ENCODE measurements at places on chromosomes 7 and 10. TPM values are rescaled to one million over a fixed set of nuclear protein-coding genes. Genes with fewer than 3 reads are reported as not detected.

- no peak overlapping the region for H3K27ac ChIP-seq
- no peak overlapping the region for H3K4me3 ChIP-seq
- H3K27me3 ChIP-seq = peaks cover 29% of the 10 kb centered on the region
- peaks cover 3% of the 10 kb centered on the region for H3K4me1 ChIP-seq
Measured at GRCh38 chr10:15364001-15364400, 7.1 kb downstream of the FAM171A1 start.

GRCh38 chr7:139362302-139362701 lies 2.6 kb downstream of the LUC7L2 start:
- DNase-seq = no peak
- no peaks in the 10 kb centered on the region for H3K27me3 ChIP-seq
- H3K4me1 ChIP-seq = peaks cover 46% of the 10 kb centered on the region
- peaks cover 52% of the 10 kb centered on the region for H3K36me3 ChIP-seq
- peak overlapping the region; percentile 78 for H3K27ac ChIP-seq

DNA sequence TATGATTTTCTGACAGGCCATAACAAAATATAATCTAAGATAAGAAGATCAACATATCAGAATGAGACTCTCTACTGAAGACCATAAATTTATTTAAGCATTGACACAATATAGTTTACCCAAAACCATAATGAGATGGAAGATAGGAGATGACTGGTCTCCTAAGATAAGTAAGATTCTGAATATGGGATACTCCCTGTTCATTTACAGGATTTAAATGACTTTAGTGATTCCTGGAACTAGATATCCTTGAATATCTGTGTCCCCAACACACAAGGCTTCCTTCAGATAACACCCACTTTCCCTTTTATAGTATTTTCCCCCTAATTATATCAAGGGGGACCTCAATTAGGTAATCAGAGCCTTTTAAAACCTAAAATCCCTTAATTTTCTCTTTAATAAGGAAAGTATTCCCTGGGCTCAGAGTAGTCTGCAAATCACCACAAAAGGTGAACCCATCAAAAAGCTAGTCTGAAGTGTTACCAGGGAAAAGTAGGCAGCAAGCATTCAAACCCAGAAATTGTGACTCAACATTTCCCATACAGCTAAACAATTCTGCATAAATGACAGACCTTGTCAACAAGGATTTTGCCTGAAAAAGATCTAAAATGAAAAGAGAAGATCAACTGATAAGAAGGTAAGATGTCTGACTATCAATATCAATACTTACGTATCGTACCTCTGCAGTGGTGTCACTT lies 99.9 kb downstream of the CNOT4 start:
- H3K36me3 ChIP-seq = peaks cover 19% of the 10 kb centered on the region
- peaks cover 5% of the 10 kb centered on the region for H3K4me1 ChIP-seq
- H3K27ac ChIP-seq = no peak overlapping the region
- no peak overlapping the region for H3K4me3 ChIP-seq

Gene EPHA1
- total RNA-seq = 2.8 TPM

DNA sequence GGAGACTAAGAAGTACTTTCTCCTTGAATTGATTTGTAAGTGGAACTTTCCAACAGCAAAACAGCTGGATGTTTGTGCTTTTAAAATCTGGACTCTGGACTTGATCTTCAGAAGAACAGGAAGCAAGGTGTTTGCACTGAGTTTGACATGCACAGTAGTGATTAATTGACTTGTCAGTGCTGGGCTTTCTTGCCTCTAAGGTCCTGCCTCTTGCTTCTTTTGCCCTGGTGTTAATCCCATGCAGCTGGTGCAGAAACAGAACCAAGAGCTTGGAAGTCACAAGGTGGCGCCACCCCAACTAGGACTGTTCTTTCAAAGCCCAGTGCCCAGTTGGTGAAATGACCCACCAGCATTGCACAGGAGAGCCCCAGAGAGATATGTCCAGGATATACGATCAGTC lies 66.8 kb upstream of the SEPHS1 start:
- no peaks in the 10 kb centered on the region for H3K4me1 ChIP-seq
- peak; percentile 4 for DNase-seq
- no peaks in the 10 kb centered on the region for H3K36me3 ChIP-seq
- H3K4me3 ChIP-seq = no peak overlapping the region

- no peak overlapping the region for H3K4me3 ChIP-seq
- no peak for DNase-seq
- H3K36me3 ChIP-seq = no peaks in the 10 kb centered on the region
- no peaks in the 10 kb centered on the region for H3K4me1 ChIP-seq
- H3K27me3 ChIP-seq = no peaks in the 10 kb centered on the region
Measured at GRCh38 chr7:141275350-141275749, 201.5 kb downstream of the TMEM178B start.

GRCh38 chr7:137985897-137986251 lies 16.0 kb downstream of the CREB3L2 start:
- no peaks in the 10 kb centered on the region for H3K4me1 ChIP-seq
- DNase-seq = no peak
- H3K27me3 ChIP-seq = no peaks in the 10 kb centered on the region
- no peak overlapping the region for H3K27ac ChIP-seq

DNA sequence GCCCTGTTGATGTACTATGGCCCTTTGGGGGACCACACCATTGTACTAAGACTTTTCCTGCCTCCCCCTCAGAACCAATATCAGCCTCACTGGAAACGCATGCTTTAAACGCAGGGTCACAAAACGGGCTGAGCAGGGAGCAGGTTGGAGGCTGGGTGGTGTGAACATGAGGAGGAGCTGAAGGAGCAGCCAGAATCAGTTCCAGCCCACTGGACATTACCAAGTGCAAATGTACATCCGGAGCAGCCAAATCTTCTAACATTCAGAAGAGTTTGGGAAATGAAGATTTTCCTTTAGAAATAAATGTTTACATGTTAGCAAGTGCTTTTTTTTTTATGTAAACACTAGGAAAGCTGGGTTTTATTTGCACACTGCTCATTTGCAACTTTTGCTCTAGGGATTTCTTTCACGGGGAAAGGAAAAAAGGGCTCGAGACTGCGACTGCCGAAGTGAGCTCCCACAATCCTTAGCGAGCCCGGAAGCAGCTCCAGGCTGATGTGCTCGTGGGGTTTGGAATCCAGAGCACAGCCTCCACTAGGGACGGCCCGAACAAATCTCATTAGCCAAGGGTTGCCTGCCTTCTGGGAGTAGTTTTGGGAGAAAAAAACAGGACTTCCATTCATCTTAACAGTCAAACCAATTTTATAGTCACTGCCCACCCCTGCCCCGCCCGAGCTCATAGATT lies 108.0 kb upstream of the YAE1 start:
- no peak overlapping the region for H3K4me3 ChIP-seq
- no peak for DNase-seq
- H3K27me3 ChIP-seq = peaks cover 1% of the 10 kb centered on the region
- H3K27ac ChIP-seq = no peak overlapping the region

GRCh38 chr7:149855361-149856305 lies 17.5 kb downstream of the ZNF862 start:
- H3K27ac ChIP-seq = peak overlapping the region; percentile 68
- H3K27me3 ChIP-seq = no peaks in the 10 kb centered on the region
- H3K4me1 ChIP-seq = peaks cover 45% of the 10 kb centered on the region
- no peak for DNase-seq
- peak overlapping the region; percentile 11 for H3K4me3 ChIP-seq

DNA sequence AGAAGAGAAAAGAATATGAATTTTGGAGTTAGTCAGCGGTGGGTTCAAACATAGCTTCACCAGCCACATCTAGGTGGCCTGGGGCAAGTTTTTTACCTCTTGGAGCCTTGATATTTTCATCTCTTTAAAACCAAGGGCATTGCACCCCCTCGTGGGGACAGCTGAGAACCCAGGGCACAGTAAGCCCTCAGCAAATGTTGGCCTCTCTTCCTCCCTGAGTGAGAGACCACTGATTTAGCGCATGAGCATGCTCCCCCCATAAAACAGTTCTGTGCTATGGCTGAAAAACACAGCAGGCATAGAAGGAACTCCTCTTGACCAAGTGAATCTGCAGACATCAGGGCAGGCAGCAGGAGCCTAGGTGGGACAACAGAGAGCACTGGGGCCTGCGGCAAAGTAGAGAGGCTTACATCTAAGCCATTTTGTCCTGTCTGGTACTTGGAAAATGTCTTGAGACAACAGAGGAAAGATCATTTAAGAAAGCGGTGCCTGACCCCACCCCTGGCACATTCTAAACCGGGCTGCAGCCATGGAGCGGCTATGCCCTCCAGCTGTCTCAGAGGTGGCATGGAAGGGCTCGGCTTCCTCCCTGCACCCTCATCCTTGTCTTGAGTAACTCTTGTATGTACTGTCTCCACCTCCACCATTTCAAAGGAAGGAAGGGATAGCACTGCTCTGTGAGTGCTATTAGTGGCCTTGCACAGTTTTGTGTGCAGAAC lies 94.7 kb downstream of the ARHGAP22 start:
- no peak overlapping the region for H3K27ac ChIP-seq
- peaks cover 1% of the 10 kb centered on the region for H3K27me3 ChIP-seq
- no peak overlapping the region for H3K4me3 ChIP-seq
- no peaks in the 10 kb centered on the region for H3K4me1 ChIP-seq
- H3K36me3 ChIP-seq = no peaks in the 10 kb centered on the region
- DNase-seq = peak; percentile 42

- peaks cover 7% of the 10 kb centered on the region for H3K36me3 ChIP-seq
- no peaks in the 10 kb centered on the region for H3K27me3 ChIP-seq
- no peak overlapping the region for H3K27ac ChIP-seq
Measured at GRCh38 chr10:92571649-92572048, 2.2 kb downstream of the IDE start.

DNA sequence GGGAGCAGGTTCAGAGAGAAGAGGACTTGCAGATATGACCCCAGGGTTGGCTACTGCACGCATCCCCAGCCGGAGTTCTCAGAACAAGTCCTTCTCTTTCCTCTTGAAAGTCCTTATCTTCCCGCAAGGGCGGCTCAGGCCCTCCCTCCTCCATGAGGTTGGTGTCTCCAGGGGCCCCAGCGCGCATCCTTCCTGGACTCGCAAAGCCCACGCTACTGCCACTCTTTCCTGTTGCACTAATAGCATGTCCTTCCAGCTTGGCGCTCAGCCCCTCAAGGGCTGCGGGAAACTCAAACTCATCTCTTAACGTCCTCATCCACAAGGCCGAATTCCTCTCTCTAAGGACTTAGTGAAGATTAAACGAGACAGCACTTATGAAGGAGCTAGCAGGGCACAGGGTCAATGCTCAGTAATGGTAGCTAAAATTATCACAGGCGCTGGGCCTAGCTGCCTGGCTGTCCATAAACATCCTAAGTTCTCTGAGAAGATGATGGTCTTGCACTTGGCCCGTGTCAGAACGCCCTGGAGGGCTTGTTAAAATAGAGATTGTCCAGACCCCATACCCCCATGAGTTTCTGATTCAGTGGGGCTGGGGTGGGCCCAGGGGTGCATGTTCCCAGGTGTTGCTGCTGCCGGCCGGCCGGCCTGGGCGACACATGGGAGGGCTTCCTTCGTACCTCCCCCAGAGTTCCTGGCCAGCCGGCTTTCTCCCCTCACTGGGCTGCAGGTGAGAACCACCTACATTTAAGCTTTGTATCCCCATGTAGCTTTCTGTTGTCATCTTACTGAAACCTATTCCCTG lies 261.4 kb downstream of the COBL start:
- H3K4me3 ChIP-seq = no peak overlapping the region
- no peak for DNase-seq
- no peak overlapping the region for H3K27ac ChIP-seq
- peaks cover 2% of the 10 kb centered on the region for H3K27me3 ChIP-seq

GRCh38 chr7:10773430-10773829 lies 200.2 kb upstream of the PHF14 start:
- no peak for DNase-seq
- H3K36me3 ChIP-seq = no peaks in the 10 kb centered on the region
- no peaks in the 10 kb centered on the region for H3K27me3 ChIP-seq
- H3K4me3 ChIP-seq = no peak overlapping the region
- H3K27ac ChIP-seq = no peak overlapping the region

DNA sequence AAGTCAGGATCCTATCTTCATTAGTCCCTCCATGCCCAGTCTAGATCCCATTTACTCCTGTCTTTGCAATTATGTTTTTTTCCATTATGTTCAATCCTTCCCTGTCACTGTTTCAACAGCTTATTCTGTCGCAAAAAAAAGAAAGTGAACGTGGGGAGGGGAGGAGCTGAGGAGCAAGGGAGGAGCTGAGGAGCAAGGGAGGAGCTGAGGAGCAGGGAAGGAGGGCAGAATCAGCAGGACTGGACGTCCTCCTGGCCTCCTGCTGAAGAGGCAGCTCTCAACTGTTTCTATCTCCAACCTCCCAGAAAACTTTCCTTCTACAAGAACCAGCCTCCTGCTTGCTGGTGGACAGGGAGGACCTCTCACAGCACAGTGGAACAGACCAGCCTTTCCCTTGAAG lies 26.0 kb downstream of the LARP4B start:
- peaks cover 35% of the 10 kb centered on the region for H3K36me3 ChIP-seq
- H3K4me1 ChIP-seq = peaks cover 43% of the 10 kb centered on the region
- no peak for DNase-seq
- no peak overlapping the region for H3K27ac ChIP-seq
- no peak overlapping the region for H3K4me3 ChIP-seq

- H3K36me3 ChIP-seq = no peaks in the 10 kb centered on the region
- H3K27ac ChIP-seq = no peak overlapping the region
- H3K4me3 ChIP-seq = no peak overlapping the region
- H3K27me3 ChIP-seq = no peaks in the 10 kb centered on the region
Measured at GRCh38 chr10:34565934-34566333, 249.2 kb downstream of the PARD3 start.

DNA sequence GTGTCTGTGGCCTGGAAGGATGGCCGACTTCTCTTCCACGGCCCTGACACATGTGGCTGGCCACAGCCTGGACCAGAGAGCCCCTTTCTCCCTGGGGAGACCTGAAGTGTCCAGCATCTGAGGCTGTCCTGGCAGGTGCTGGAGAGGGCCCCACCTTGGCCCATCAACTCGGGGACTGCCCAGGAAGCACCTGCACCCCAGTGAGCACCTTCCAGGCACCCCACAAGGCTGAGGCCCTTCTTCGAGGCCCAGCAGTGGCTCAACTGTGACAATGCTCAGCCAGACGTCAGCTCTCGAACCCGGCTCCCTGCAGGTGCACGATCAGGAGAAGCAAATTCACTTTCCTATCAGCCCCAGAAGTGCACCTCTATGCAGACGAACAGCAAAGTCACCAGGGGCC lies 24.3 kb downstream of the RGS10 start:
- no peaks in the 10 kb centered on the region for H3K27me3 ChIP-seq
- H3K36me3 ChIP-seq = peaks cover 72% of the 10 kb centered on the region
- H3K4me1 ChIP-seq = peaks cover 82% of the 10 kb centered on the region
- no peak for DNase-seq
- H3K27ac ChIP-seq = peak overlapping the region; percentile 91
- peak overlapping the region; percentile 53 for H3K4me3 ChIP-seq

GRCh38 chr10:68043030-68043429 lies 32.1 kb downstream of the HERC4 start:
- peaks cover 30% of the 10 kb centered on the region for H3K4me1 ChIP-seq
- H3K27ac ChIP-seq = peak overlapping the region; percentile 61
- peaks cover 11% of the 10 kb centered on the region for H3K36me3 ChIP-seq
- no peak overlapping the region for H3K4me3 ChIP-seq
- no peak for DNase-seq

Gene GNGT1
- not detected for total RNA-seq

Data from activated CD8-positive, alpha-beta T cell treated with anti-CD3 and anti-CD28 coated beads for 36 hours (primary cell).